Caco-2 (cell line): ENCODE measurements at places on chromosomes 7 and 10. TPM values are rescaled to one million over a fixed set of nuclear protein-coding genes. Genes with fewer than 3 reads are reported as not detected.
A peak's percentile ranks its signal among the peaks of the same experiment; 100 is the strongest.

WDR86 gene
- 0.52 and 0.95 TPM in 2 replicates for total RNA-seq

PTF1A gene
- total RNA-seq, result not detected in 2 replicates

HECW1 gene
- 1.7 and 1.8 TPM in 2 replicates for total RNA-seq

CYP3A7 gene
- total RNA-seq, result not detected in 2 replicates

ATOH7 gene
- total RNA-seq, result 0.21 and 0.54 TPM in 2 replicates

SYNPO2L gene
- total RNA-seq, result 0.12 and 0.16 TPM in 2 replicates

FGFR2 gene
- 266 and 286 TPM in 2 replicates for total RNA-seq

LIPJ gene
- total RNA-seq, result not detected in 2 replicates

GDF10 gene
- not detected in 2 replicates for total RNA-seq

ANXA11 gene
- 316 and 327 TPM in 2 replicates for total RNA-seq

RAB19 gene
- 3.8 and 4.1 TPM in 2 replicates for total RNA-seq

DNA sequence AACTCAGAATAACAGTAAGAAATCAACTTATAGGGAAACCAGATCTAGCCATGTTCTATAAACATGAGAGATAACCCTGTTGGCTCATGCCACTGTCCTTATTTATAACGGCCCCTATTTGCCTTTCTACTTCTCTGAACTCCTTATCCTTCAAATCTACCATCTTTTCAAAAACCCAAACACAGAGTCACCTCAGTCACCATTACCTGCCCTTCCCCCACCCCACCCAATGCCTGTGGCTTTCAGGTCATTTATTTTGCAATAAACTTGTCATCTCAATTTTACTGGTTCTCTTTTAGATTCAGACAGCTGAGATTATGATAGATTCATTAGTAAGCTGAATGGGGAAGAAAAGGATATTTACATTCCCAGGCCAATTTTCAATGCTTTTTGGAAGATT lies 53.6 kb downstream of the KMT2C start:
- no peak for DNase-seq

DNA sequence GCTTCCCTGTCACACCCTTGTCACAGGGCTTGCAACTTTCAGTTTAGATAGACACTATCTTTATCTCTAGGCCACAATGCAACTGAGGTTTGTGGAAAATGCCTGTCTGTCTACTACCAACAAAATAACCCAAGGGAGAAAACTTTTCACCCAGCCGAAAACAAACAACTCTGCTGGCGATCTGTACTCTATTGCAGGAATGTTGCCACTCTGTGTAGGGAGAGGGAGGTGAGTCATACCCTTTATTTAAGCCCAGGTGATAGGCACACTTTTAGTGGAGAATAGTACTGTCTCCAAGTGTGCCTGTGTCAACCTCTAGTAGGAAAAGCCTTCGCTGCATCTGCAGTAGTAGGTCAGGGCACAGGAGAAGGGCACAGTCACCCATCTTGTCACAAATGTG lies 108.3 kb downstream of the SLC25A40 start:
- no peak for DNase-seq

DNA sequence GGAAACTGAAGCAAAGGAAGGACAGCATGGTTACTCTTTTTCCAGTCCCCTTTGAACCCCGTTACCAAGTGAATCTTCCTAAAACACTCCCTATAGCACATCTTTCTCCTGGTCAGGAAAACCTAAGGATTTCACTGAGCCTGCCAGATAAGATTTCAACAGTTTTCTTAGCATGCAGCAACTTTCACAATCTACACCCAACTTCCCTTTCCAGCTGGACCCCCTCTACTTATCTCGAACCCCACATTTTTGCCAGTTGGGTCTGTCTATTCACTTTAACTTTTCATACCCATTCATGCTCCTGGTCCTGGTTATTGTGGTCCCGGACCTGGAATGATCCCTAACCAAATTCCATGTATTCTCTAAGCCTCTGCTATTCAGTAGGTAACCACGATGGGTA lies 14.9 kb upstream of the CPVL start:
- no peak for DNase-seq

GRCh38 chr10:51217505-51217904 lies 143.2 kb downstream of the PRKG1 start:
- DNase-seq, result no peak

DNA sequence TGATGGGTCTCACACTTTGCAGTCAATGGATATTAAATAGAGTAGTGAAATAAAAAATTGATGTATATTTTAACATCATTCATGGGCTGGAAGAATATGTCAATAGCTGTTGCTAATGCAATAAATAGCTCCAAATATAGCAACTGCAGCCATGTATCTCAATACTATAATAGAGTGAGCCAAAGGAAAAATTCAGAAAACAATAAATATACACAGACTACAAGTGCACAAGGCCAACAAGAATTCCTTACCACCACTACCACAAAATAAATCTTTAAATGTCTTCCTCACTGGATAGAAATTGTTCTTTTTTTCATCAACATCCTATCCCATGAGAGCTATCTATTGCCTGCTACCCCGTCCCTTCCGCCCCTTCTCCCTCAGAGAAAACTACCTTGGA lies 113.1 kb upstream of the TRIM24 start:
- no peak for DNase-seq

DNA sequence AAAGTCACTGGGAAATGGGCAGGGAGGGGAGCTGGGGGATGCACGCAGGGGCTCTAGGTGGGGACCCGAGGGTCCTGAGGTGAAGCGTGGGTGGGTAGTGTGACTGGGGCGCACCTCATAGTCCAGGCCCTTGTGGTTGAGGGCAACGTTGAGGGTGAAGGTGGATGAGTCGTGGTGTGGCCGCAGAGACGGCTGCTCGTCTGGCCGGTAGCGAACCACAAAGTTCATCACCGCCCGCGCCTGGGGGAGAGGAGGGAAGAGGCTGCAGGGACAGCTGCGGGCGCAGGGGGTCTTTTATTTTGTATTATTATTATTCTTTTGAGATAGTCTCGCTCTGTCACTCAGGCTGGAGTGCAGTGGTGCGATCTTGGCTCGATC lies 5.8 kb upstream of the MOGAT3 start:
- DNase-seq, result no peak

- no peak for DNase-seq
These were observed 57.0 kb downstream of the MALSU1 start for GRCh38 chr7:23356168-23356567.

- no peak for DNase-seq
These were observed 43.8 kb upstream of the FAM20C start for GRCh38 chr7:148543-148931.

GRCh38 chr10:100999742-101000126 lies at the start of gene LZTS2:
LZTS2 (plus strand) TSS chr10:100999808; CDS start chr10:101002539, 2,731 bp downstream.
- peak; percentile 86 for DNase-seq

GRCh38 chr10:110802551-110803238 lies 69.0 kb upstream of the PDCD4 start:
- no peak for DNase-seq

GRCh38 chr10:29328983-29329382 lies 40.1 kb downstream of the LYZL1 start:
- no peak for DNase-seq

DNA sequence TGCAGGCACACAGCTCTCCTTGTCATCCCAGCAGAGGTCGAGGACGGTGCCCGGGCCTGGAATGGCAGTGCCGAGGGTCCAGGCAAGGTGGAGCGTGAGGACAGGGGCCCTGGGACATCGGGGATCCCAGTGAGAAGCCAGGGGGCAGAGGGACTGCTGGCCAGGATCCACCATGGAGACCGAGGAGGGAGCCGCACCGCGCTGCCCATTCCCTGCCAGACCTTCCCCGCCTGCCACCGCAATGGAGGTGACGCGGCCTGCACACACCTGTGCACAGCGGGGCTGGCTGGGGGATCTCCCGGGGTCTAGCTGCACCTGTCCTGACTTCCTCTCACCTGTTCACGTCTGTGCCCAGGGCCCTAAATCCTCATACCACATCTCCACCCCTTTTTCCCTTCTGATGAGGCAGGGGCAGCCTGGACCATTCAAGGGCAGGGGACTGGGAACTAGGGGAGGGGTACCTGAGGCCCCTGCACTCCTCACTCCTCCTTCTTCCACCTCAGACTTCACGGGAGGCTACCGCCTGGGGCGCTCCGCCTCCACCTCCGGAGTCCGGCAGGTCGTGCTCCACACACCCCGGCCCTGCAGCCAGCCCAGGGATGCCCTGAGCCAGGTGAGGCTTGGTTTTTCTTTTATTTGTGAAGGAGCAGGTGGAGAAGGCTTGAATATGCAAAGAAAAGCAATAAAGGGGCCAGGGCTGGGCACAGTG lies 6.9 kb downstream of the NYAP1 start:
- DNase-seq, result no peak

- DNase-seq, result no peak
These were observed 178.2 kb upstream of the ITGB1 start for GRCh38 chr10:33136271-33136670.

DNA sequence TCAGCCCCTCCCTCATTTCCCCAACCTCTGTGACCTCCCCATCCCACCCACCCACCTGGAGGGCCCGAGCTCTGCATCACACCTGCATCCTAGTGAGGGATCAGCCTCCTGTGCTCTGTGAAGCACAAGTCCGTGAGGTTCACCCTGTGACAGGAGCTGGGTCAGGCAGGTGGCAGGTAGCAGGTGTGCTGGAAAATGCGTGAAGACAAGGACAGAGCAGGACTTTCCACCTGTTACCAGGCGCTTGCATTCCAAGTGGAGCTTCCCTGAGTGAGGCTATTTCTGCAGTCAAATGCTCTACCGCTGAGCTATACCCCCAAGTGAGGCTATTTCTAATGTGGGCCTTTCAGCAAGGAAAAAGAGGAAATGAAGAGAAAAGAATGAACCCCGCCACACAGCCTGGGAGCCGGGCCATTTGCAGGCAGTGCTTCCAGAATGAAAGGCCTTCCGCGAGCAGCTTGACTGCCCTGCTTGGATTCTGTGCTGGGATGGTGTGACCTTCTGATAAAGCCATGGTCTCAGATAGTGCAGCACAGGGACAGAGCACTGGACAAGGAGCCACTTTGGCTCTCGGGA lies 13.3 kb upstream of the CPXM2 start:
- DNase-seq, result no peak

DNA sequence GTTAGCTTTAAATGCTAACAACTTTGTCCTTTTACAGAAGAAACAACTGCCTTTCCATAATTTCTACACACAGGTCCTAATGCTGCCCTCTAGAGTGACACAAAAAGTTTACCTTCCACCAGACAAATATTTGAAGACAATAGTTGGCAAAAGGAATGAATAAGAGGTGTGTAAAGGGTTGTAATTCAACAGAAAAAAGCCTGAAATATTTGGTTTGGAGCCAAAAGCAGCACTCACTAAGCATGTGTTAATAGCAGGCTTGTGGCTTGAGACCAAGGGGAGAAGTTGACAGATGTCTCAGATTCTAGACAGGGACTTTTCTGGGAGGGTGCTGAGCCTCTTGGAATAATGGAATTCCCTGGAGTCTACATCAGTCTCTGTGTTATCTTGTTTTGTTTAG lies 156.2 kb upstream of the GALNT17 start:
- DNase-seq, result no peak

- DNase-seq, result no peak
These were observed 90.1 kb upstream of the NANOS1 start for GRCh38 chr10:118939211-118940007.

GRCh38 chr7:157892751-157893523 lies 556.1 kb downstream of the DNAJB6 start:
- DNase-seq, result no peak

DNA sequence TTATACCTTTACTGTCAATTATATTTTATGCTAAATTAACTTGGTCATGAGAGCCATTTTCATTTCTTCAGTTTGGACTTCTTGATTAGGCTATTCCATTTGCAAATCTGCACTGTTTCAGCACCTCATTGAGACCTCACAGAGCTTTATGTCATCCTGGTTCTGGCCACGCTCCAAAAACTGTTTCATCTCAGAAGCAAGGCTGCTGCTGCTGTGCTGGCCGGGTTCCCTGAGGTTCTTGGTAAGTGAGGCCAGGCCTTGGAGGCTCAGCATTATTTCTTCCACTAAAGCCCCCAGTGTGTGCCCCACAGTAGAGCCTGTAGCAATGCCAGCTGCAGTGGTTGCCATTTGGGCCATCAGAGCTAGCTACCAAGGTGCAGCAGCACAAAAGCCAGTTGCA lies 7.8 kb upstream of the ZNF485 start:
- no peak for DNase-seq

- DNase-seq, result no peak
These were observed 142.2 kb upstream of the HDAC9 start for GRCh38 chr7:18353339-18353738.

DNA sequence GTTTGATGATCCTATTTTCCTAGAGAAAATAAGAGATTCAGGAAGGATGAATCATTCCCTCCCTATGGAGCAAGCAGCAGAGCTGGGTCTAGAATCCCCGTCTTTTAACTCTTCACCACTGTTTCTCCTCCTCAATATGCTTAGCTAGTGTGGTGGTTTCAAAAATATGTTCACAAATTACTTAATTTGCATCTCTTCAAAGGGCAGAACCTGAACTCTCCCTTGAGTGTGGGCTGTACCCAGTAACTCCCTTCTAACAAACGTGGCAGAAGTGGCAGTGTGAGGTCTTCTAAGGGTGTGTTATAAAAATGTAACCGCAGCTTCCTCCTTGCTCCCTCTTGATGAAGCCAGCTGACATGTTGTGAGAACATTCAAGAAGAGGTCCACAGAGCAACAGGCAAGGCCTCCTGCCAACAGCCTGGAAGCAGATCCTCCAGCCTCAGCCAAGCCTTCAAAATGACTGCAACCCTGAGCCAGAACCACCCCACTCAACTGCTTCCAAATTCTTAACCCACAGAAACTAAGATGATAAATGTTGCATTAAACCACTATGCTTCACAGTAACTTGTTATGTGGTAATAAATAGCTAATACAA lies 36.6 kb downstream of the SRPK2 start:
- DNase-seq, result no peak
